Airway epithelial cell (primary cell): ENCODE measurements at places on chromosomes 3 and 15. TPM values are rescaled to one million over a fixed set of nuclear protein-coding genes. Genes with fewer than 3 reads are reported as not detected.

The COL8A1 gene
- total RNA-seq = 5.6 and 6.8 TPM in 2 replicates

The CCR1 gene
- total RNA-seq = not detected in 2 replicates

The CISH gene
- total RNA-seq = 4.6 and 6.9 TPM in 2 replicates

The LRRC2 gene
- total RNA-seq = not detected in 2 replicates

The DNAH12 gene
- not detected in 2 replicates for total RNA-seq

The SPESP1 gene
- 4.7 and 5.0 TPM in 2 replicates for total RNA-seq

The CYP8B1 gene
- not detected in 2 replicates for total RNA-seq

The MB21D2 gene
- total RNA-seq = 4.7 and 5.1 TPM in 2 replicates

The CX3CR1 gene
- total RNA-seq = not detected in 2 replicates

The GOLGA8S gene
- total RNA-seq = not detected in 2 replicates

The TMIE gene
- total RNA-seq = 0.14 TPM in 1 of 2 replicates, not detected in the other

The KIF15 gene
- total RNA-seq = 4.5 and 6.9 TPM in 2 replicates

The TRPM1 gene
- 0.07 TPM in 1 of 2 replicates, not detected in the other for total RNA-seq

The TMEM43 gene
- total RNA-seq = 75.2 and 92.5 TPM in 2 replicates

The FGF12 gene
- total RNA-seq = 0.14 TPM in 1 of 2 replicates, not detected in the other

The GP5 gene
- not detected in 2 replicates for total RNA-seq

The AQP9 gene
- 0.21 TPM in 1 of 2 replicates, not detected in the other for total RNA-seq

The MUSTN1 gene
- total RNA-seq = 0.79 TPM in 1 of 2 replicates, not detected in the other

The SLC25A20 gene
- 9.5 and 11.5 TPM in 2 replicates for total RNA-seq

The RTP3 gene
- not detected in 2 replicates for total RNA-seq

The DET1 gene
- 1.4 and 3.8 TPM in 2 replicates for total RNA-seq

The MYNN gene
- 9.3 and 11.1 TPM in 2 replicates for total RNA-seq

The SLC12A8 gene
- 5.4 and 8.0 TPM in 2 replicates for total RNA-seq

The SPINK8 gene
- total RNA-seq = not detected in 2 replicates

The SLC12A1 gene
- not detected in 2 replicates for total RNA-seq

The IL17RC gene
- 42.2 and 42.7 TPM in 2 replicates for total RNA-seq

The KNG1 gene
- total RNA-seq = not detected in 2 replicates

The LTF gene
- total RNA-seq = 0.07 TPM in 1 of 2 replicates, not detected in the other

The NPTN gene
- 111 TPM in 2 replicates for total RNA-seq
